NCI-H2081 treated with DMSO at 0.1 percent for 48 hours (cell line): ENCODE measurements at places on chromosomes 12 and 14.

DNA sequence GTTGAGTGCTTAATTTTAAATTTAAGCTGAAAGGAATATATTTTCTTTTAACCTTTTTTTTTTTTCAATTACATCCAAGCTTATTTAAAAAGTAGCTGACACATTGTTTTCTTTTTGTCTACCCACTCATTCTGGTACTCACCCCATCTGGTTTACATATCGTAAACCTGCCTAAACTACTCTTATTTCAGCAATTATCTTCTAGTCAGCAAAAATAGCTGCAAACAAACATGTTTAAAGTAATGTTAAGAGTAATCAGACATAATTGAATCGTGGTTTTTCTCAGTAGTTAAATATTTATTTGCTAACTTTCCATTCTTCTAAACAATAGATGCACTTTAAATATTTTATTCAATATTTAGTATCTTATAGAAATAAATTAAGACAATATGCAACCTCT, 492.7 kb upstream of the MGAT4C start:
- DNase-seq = no peak

DNA sequence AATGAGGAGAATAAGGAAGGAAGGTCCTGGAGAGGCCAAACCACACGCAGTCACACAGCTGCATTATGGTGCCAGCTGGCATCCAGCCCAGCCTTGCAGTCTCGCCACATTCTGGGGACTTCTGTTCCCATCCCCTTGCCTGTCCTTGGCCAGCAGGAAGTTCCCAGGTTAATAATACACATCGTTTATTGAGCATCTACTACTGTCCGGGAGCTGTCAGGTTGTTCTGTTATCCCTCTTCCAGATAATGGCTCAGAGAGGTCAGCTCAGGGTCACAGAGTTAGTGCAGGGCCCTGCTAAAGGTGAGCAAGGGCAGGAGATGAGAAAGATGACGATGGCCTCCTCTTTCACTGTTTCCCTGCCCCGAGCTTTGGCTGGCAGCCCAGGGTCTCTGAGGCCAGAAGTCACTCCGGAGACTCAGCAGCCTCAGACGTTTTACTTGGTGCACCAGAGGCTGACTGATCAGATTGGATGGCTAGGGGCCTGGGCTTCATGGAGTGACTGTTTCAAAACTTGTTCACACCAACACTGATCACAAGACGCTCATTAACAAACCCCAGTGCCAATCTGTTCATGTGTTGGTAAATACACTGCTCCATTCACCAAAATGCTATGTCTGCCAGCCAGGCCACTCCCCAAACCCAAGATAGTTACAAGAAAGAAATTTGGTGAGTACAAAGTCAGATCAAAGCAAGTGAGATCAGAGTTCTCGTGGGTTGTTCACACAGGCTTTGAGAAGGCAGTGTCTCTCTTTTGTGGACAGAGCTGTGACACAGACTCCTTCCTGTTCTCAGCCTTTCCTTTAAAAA, 79.2 kb downstream of the B4GALNT3 start:
- no peak for DNase-seq

DNA sequence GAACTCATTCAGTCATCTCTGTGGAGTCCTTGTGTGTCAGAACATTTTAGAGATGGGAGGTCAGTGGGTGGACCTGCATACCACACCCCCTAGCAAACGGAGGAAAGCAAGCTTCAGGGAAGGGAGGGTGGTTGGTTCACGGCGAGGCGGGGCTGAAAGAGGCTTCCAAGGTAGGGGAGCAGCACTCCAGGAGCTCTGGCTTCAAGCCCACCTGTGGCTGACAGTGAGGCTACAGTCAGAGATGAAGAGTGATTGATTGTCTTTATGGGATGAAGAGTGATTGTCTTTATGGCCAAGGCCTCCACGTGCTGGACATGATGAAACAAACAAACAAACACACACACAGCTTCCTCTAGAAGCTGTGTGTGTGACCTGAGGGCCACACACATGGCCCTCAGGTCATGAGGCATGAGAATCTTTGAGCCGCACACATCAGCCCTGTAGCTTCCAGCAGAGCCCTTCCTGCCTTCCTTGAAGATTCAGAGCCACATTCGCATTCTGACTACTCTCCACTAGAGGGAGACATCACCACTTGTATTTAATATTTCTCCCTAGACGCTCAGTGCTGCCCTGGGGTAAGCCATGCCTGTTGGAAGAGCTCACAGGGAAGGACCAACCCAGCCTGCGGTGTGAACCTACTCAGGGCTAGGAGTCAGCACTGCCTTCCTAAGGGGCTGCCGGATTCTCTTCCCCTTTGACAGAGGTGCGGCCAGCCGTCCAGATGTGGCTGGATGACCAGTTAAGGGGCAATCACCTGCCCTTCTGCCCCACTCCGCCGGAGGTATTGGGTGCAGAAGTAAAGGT, 54.4 kb upstream of the KCNA1 start:
- peak; percentile 61 for DNase-seq

GRCh38 chr14:45095143-45095542, 11.2 kb downstream of the PRPF39 start:
- DNase-seq = no peak

GRCh38 chr12:93793983-93794382, 116.8 kb downstream of the CRADD start:
- DNase-seq = no peak

GRCh38 chr14:85622986-85623685, 93.2 kb downstream of the FLRT2 start:
- DNase-seq = no peak

DNA sequence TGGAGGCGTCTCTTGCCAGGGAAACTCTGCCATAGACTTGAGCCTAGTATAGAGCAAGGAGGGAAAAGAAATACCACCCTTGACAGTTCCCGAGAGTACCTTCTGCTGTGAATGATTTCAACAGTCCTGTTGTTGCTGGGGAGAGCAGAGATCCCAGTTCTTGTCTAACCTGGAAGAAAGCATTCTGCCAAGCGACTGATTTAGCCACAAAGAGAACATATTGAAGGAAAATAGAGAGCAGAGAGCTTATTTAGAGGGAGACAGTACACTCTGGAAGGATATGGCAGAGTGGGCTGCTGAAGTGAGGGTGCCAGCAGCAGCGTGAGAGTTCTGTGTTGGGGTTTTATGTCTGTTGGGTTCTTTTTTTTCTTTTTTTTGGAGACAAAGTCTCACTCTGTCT, 966.9 kb upstream of the TMEM132C start:
- DNase-seq = no peak
